DMS153 (cell line): ENCODE measurements at places on chromosomes 4 and X.

- no peak for DNase-seq
These were observed 218.6 kb upstream of the ADGRL3 start for GRCh38 chr4:60981534-60981933.

DNA sequence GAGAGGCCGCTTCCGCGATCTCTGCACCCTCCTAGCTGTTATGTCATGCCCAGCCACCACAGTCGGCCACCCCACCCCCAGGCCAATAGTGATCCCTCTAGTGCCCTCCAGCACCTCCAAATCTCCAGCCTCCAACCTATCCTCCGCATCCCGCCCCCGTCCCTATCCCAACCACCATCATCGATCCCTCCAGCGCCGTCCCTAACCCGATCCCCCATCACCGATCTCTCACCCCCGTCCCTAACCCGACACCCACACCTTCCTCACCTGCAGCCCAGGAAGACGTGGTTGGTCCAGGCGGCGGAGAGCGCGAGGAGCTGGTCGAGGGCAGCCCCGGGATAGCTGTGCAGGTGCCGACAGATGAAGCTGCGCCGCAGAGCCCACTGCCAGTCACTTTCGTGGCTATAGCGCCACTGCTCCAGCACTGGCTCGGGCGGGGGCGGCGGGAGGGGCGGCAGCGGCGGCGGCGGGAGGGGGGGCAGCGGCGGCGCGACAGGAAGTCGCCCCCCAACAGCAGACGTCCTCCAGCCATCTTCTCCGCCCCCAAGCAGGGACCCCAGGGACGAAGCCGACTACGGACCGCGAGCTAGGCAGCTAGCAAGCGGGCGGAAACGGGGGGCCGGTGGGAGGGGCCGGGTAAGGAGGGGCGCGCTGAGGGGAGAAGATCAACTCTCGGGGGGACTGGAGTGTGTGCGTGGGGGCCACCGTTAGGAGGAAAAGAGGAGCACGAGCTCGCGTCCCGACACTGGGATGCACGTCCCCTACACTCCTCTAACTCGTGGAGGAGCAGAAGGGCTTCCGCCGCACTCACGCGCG is 552 bp downstream of the NKRF start:
- no peak for DNase-seq

DNA sequence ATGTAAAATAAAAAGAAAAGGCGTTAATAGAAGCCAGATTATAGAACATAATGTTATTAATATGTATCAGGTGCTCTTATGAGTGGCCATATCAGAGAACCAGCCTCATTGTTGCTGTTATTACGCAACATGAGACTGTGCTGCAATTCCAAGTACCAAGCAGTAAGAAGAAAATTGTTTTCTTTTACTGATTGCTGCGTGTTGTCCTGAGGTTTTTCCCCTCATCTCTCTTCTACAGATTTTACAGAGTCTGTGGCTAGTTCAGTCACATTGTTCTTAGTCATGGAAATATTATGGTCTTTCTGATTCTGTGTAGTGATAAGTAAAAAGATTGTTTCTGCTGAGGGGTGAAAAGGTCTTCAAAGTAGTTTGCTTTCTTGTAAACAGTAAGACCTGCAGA is 55.9 kb downstream of the NPNT start:
- DNase-seq: no peak

- DNase-seq: no peak
These were observed 89.8 kb upstream of the TNIP3 start for GRCh38 chr4:121253961-121254360.

- DNase-seq: no peak
These were observed 47.5 kb downstream of the PKD2 start for GRCh38 chr4:88054901-88055300.

GRCh38 chr4:136750897-136751296 is 781.4 kb downstream of the PCDH18 start:
- DNase-seq: no peak

- DNase-seq: no peak
These were observed 178.5 kb downstream of the NHS start for GRCh38 chrX:17553469-17553868.

DNA sequence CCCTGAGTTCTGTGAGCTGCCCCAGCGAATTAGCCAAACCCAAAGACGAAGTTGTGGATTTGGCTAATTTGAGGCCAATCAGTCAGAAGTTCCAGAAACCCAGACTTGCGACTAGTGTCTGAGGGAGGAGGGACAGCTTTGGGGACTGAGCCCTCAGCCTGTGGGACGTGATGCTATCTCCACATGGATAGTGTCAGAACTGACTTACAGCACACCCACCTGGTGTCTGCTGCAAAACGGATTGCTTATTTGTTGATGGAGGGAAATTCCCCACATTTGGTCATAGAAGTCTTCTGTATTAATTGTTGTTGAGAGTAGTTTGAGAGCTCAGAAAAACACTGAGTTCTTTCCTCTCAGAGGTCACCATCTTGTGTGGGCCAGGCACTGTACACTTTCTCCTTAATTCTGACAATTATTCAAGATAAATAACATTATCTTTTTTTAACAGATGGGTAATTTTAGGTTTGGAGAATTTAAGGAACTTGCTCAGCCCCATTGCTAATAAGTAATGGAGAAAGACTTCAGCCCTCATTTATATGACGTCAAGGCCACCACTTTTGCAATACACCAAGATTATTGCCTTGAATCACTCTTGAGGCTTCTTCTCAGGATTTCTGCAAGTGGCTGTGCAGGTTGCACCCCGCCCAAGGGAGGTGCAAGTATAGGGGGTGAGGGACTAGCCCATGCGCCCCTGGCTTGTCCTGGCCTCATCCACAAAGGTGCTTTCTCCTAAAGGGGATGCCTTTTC is 16.7 kb downstream of the CLRN2 start:
- no peak for DNase-seq

DNA sequence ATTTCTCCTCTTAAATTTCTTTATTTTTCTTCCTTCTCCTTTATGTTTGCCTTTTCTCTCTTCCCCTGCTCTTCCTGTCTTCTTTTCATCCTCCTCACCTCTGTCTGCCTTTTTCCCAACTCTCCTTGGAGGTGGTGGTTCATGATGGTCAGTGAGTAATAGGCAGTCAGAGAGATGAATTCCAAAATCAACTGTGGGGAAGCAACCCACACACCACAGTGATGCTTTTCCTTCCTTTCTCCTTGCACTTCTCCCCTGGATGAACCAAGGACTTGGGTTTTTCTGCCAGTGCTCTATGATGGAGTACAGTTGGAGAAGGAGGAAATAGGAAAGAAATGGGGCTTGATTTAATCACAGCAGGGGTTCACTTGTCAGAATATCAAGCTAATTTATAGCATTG is 153.8 kb downstream of the DCK start:
- DNase-seq: no peak

GRCh38 chr4:72326692-72327632 is 242.1 kb downstream of the ADAMTS3 start:
- peak; percentile 21 for DNase-seq

DNA sequence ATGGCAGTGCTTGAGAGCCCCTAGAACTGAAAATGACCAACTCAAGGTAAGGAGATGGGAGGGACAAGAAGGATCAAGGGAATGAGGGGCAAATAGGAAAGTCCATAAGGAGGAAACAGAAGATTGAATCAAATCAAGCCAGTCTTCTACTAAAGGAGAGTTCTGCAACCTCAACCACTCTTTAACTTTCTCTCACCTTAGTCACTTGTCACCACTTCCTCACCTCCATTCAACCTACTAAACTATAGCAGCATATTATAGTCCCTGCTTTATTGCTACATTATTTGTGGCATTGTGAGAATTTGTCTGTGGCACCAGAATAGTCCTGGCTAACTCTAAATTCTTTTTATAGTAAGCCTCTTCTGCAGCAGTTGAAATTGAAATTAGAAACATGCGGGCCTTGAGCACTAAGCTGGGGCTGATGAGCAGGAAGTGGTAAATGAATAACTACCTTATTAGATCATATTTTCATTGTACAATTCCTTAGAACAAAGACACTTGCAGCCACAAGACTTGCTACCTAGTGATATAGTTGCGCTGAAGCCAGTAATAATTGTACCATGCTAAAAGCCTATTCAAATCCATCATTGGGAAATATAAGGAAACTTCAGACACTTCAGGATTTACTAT is 336.9 kb downstream of the ZNF674 start:
- no peak for DNase-seq

GRCh38 chr4:46432923-46433322 is 43.0 kb upstream of the GABRA2 start:
- no peak for DNase-seq

DNA sequence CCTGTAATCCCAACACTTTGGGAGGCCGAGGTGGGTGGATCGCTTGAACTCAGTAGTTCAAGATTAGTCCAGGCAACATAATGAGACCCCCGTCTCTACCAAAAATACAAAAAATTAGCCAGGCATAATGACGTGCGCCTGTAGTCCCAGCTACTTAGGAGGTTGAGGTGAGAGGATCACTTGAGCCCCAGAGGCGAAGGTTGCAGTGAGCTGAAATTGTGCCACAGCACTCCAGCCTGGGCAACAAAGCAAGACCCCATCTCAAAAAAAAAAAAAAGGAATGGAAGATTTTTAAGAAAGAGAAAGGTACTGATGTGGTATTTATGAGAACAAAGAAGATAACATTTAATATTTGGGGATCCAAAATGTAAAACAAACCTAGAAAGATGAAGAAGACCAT is 27.0 kb upstream of the NMU start:
- no peak for DNase-seq
